ENCODE measurements at places on chromosomes 3 and 15. TPM values are rescaled to one million over a fixed set of nuclear protein-coding genes. Genes with fewer than 3 reads are reported as not detected.

- no peak for ATAC-seq
These were observed 42.3 kb downstream of the SNX4 start for GRCh38 chr3:125477701-125478100.

DNA sequence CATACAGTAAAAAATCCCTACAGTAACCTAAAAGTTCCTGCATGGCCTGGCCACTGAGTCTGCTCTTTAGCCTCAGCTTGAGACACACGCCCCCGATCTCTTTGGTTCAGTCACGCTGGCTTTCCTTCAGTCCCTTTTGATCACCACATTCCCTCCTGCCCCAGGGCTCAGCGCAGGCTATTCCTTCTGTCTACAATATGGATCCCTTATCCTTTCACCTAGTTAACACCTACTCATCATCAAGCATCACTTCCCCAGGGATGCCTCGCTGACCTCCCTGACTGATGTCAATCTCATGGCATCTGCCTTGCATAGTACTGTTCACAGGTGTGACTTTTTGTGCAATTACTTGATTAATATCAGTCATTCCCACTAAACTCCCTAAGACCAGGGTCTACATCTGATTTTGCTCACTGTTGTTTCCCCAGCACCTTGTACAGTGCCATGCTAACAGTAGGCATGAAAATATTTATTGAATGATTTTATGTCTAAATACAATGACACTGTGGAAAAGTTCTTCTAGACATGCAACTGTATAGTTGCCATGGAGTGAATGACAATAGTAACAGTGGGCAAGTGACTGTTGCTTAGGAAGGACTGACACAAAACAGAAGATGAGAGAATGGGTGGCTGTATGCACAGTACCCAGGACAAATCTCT is at the start of gene SNTN:
Gene SNTN (plus strand): TSS at position 610 of the 660 bp plus-strand sequence. CDS start 13 bp downstream, at position 623.
- ATAC-seq, result no peak

DNA sequence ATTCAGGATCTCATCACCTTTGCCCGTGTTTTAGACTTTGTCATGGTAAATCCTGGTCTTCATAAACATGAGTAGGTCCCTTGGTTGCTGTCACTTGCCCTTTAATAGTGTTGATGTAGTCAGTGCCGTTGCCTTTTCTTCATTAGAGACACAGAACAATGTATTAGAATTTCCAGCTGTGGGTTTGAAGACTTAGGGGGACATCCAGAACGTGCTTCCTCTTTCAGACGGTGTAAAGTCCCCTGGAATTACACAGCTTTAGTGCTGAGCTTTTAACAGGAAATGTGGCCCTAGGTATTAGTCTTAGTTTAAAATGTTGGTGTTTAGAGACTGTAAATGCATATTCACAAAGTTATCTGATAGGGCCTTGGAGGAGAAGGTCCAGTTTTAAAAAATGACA is 8.8 kb upstream of the LRCH3 start:
- ATAC-seq, result no peak

- no peak for ATAC-seq
These were observed 759.9 kb downstream of the EPHA3 start for GRCh38 chr3:89867286-89867685.

DNA sequence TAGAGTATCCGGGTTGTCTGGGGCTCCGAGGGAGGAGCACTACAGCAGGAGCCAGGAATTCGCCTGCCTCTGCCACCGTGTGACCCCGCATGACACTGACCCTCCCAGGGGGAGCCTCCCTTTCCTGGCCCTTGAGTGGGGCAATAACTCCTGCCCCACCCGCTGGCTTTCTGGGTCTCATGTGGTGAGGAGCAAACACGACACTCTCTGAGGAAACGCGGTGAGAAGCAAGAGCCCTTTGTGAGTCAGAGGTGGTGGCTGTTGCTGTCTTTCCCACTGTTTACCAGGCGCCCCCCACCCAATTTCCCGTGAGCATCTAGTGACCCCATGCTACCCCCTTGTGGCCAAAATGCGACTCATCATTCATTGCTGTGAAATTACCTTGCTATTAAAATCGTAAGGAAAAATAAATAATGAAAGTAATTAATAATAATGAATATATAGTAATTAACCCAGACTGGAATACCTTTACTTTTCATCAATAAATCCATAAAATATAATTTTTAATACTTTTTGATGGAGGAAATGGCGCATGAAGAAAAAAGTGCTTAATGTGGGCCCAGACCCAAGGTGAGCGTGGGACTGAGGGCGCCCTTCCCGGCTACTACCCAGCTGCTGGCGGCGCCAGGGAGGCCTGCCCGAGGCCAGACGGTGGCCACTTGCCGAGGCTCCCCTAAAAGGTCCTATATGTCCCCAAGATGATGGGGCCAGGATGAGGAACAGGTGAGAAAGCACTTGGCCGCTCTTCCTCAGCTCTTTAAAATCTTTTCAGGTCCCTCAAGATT is 29.3 kb downstream of the CCNL1 start:
- peak; percentile 44 for ATAC-seq

- ATAC-seq, result peak; percentile 43
These were observed 45.2 kb upstream of the FILIP1L start for GRCh38 chr3:100159331-100160153.

NR2E3 gene
- not detected for total RNA-seq

All from gastroesophageal sphincter (tissue), 4 donors.